ENCODE measurements at places on chromosomes 2 and 18. TPM values are rescaled to one million over a fixed set of nuclear protein-coding genes. Genes with fewer than 3 reads are reported as not detected.
A peak's percentile ranks its signal among the peaks of the same experiment; 100 is the strongest.

GRCh38 chr2:241390301-241391206 lies 34.5 kb downstream of the FARP2 start:
- DNase-seq = no peak

DNA sequence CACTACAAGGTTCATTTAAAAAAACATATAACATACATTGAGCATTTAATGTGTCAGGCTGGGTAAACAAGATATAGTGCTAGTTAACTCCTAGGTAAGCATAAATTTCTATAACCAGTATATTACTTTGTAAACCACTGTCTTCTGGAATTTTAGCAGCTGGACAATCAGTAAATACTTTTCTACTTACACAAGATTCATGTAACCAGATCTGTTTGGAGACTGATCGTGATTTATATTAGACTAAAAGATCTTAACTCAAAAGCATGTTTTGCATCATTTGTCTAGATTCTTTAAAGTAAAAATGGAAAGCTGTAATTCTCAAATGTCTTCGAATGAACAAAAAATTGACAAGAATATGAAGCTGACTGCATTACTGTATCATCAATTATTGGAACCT lies 941 bp upstream of the SGO2 start:
- no peak for DNase-seq

- DNase-seq = no peak
Observed at GRCh38 chr2:45399040-45399784, 211.9 kb downstream of the SRBD1 start.

GRCh38 chr2:147716906-147717305 lies 127.9 kb upstream of the ACVR2A start:
- DNase-seq = no peak

The FSHR gene
- total RNA-seq = not detected

The TTL gene
- total RNA-seq = 48.5 TPM

- no peak for DNase-seq
Observed at GRCh38 chr2:109069331-109070194, 59.4 kb upstream of the SH3RF3 start.

GRCh38 chr18:50653402-50654093 lies 93.7 kb downstream of the MAPK4 start:
- no peak for DNase-seq

The C2orf66 gene
- not detected for total RNA-seq

The KIF5C gene
- 4.7 TPM for total RNA-seq

GRCh38 chr18:70321616-70322015 lies 32.8 kb downstream of the SOCS6 start:
- no peak for DNase-seq

GRCh38 chr2:127406454-127406853 lies 11.8 kb upstream of the PROC start:
- no peak for DNase-seq

DNA sequence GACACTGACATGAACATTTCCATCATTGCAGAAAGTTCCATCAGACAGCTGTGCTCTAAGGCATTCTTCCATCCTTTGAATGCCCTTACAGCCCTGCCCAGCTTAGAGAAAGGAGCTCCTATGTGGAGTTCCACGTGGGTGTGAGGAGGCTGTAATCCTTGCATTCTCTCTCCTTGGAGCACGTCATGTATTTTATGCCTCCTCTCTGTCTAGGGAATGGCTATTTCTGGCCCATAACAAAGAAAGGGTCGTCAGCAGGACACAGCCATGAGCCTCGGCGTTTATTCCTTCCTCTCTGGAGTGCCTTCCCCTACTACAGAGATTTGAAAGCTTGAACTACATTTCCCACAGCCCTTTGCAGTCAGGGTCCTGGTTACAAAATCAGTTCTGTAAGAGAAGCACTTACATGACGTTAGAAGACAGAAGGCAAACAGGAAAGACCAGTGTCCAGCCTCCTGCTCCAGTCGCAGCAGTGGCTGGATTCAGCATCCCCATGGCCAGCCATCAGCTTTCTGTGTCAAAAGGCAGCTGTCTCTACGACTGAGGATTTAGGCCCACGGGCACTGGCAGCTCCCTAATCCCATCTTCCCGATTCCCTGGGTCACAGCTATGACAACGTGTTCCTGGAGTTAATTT lies 234.9 kb downstream of the TFCP2L1 start:
- no peak for DNase-seq

The RAD51AP2 gene
- not detected for total RNA-seq

GRCh38 chr18:59268721-59269562 lies 4.3 kb downstream of the RAX start:
- DNase-seq = no peak

- no peak for DNase-seq
Observed at GRCh38 chr18:27227721-27228120, 42.6 kb upstream of the CHST9 start.

DNA sequence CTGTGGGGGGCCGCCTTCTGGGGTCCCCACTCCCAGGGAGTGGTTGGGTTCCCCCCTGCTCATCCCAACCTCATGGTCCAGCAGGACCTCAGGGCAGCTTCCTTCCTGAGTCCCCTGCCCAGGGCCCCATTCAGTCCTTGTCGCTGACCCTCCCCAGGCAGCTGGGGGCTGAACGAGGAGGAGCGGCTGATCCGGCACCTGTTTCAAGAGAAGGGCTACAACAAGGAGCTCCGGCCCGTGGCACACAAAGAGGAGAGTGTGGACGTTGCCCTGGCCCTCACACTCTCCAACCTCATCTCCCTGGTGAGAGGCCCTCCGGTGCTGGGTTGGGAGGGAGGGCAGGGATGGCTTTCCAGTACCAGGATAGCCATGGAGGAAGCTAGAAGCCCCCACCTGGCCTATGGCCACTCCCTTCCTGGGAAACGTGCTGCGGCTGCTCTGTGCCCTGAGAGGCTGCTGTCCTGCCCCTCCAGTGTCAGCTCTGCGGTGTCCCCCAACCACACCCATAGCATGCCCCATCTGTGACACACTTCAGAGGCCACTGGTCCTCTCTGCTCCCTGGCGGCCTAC lies 497 bp downstream of the CHRND start:
- no peak for DNase-seq

DNA sequence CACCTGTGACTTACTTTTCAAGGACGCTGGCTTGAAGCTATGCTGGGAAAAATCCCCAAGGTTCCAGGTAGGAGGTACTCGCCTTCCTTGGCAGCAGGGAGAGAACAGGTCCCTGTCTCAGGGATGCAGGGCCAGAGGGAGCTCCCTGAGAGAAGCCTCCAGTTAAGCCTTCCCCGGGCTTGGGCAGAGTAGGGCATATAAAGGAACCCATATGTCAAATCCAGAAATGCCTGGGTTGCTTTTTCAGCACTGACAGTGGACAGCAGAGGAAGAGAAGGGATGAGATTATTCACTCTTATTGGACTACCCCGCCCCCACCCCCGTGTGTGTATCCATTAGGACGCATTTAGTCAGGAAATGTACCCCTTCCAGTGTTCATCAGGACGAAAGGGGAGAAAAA lies 89.3 kb upstream of the TEX51 start:
- DNase-seq = no peak

- no peak for DNase-seq
Observed at GRCh38 chr2:59770651-59771050, 782.8 kb downstream of the BCL11A start.

- peak; percentile 100 for DNase-seq
Observed at GRCh38 chr2:200765139-200765951, 46.4 kb upstream of the BZW1 start.

- DNase-seq = no peak
Observed at GRCh38 chr2:197268786-197269584, 41.6 kb downstream of the ANKRD44 start.

- DNase-seq = peak; percentile 36
Observed at GRCh38 chr2:235591921-235592320, 98.1 kb downstream of the AGAP1 start.

GRCh38 chr2:123098619-123099018 lies 926.5 kb upstream of the CNTNAP5 start:
- no peak for DNase-seq

The HAAO gene
- not detected for total RNA-seq

GRCh38 chr2:23721454-23721826 lies 205.5 kb downstream of the ATAD2B start:
- no peak for DNase-seq

GRCh38 chr2:18182861-18183260 lies 304.4 kb downstream of the KCNS3 start:
- no peak for DNase-seq

The IL1RN gene
- total RNA-seq = 0.10 TPM

The RIF1 gene
- 33.2 TPM for total RNA-seq

- no peak for DNase-seq
Observed at GRCh38 chr2:189111063-189111715, 68.4 kb downstream of the COL5A2 start.

DNA sequence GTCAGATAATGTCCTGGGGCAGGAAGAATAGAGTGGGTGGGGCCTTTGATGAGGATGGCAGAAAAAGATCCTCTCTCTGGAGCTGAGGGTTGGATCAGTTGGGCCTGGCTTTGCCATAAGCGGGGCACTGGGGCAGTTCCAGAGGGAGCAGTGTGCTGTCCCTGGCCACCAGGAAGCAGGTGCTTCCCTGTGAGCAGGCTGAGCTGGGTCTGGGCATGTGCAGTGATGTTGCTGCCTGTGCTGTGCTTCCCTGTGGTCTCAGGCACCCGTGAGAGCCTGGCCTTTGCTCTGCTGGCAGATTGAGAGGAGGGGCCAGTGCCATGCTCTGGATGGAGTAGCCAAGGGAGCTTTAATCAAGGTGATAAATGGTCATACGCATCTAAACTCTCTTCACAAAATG lies 14.6 kb upstream of the NPPC start:
- no peak for DNase-seq

DNA sequence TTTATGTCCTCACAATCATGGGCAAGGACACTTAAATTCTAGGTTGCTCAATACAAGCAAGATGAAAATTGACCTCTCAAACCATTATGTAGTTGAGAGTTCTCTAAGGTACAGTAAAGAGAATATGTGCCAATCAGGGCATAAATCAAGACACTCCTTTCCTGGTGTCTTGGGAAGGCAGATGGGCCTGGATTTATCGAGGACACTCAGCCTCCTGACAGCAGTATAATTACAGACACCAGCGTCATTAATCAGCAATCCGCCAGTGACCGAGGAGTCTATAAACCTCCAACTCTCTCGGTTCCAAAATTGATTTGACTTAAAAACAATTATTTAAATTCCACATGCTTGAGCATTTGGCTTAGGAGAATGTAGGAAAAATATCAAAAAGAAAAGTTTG lies 75.7 kb upstream of the DAPL1 start:
- DNase-seq = no peak

- DNase-seq = no peak
Observed at GRCh38 chr2:130303169-130303568, 39.5 kb upstream of the IMP4 start.

The RESP18 gene
- total RNA-seq = not detected

The MC5R gene
- total RNA-seq = not detected

DNA sequence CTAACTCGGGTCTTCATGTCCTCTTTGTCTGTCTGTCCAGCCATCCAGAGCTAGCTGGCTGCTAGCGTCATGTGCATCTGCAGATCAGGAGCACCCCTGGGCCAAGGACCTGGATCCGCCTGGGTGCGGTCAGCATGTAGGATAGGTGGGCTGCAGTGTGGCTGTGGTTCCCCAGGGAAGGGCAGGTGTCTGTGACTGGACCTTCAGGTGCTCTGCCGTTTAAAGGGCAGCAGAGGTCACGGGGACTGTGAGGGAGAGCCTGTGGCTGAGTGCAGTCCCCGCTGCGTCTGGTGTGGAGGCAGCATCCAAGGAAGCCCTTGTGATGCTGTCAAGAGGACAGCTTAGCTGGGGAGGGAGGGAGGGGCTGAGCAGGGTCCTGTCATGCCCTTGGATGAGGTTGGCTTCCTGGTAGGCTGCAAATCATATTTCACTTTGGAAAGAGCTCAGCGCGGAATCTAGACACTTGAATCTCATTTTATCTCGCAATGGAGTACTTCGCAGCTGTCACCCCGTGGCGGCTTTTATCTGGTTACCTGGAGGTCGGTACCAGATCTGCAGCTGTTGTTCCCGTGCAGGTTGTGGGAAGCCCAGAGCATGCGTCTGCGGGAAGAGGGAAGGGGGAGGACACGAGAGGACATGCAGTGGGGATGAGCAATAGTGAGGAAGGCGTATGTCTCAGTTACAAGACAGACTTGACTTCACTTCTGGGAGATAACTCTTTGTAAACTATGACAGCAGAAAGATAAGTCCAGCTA lies 5.9 kb upstream of the RALB start:
- DNase-seq = no peak

DNA sequence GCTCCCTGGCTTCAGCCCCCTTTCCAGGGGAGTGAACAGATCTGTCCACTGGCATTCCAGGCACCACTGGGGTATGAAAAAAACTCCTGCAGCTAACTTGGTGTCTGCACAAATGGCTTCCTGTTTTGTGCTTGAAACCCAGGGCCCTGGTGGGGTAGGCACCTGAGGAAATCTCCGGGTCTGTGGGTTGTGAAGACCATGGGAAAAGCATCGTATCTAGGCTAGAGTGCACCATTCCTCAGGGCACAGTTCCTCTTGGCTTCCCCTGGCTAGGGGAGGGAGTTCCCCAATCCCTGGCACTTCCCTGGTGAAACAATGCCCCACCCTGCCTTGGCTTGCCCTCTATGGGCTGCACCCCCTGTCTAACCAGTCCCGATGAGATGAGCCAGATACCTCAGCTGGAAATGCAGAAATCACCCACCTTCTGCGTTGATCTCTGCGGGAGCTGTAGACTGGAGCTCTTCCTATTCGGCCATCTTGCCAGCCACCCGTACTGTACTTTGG lies 34.1 kb downstream of the TFPI start:
- no peak for DNase-seq

GRCh38 chr2:3487432-3487831 lies 31.9 kb downstream of the ADI1 start:
- no peak for DNase-seq

The IFIH1 gene
- total RNA-seq = 2.4 TPM

The CFAP210 gene
- not detected for total RNA-seq

DNA sequence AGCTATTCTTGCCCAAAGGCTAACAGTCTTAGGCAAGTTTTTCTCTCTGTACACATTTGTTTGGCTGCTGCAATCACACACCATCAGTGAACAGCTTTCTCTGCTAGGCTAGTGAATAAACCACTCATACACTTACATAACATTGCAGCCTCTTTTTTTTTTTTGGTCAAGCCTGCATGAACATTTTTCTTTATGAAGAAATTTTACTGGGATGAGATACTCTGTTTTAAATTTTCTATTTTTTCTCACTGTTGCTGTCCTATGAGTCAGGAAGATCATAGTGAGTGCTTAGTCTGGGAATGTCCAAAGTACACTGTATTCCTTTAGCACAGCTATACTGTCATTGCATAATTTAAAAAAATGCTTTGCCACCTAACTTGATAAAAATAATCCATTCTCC lies 58.5 kb downstream of the ROCK1 start:
- DNase-seq = peak; percentile 49

The BCL2 gene
- total RNA-seq = 6.3 TPM

DNA sequence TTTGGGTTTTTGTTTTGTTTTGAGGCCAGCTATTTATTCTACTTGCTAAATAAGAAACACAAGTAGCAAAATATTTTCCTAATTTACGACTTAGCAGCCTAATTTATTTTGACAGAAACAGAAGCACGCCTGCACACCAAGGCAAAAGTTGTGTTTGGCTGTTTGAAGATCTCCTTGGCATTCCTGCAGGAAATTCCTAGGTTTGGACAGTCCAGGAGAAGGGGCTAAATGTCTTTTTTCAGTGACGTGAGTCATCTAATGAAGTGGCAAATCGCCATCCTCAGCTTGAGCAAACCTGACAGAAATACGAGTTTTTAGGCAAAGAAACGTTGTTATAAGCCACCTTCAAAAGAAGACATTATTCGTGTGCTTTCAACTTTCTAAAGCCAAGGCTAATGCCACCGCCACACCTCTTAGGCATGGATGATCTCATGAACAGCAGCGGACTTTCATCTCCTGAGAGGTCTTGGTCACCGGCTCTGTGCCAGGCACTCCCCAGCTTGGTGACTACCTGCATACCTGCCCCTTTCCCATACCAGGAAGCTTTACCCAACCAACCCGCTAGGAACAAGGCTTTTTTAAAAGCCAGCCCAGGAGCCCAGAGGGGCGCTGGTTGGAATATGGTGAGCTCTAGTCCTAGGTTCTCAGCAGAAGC lies 30.9 kb downstream of the STK39 start:
- peak; percentile 56 for DNase-seq
